ENCODE measurements at places on chromosomes 13 and 19.
A peak's percentile ranks its signal among the peaks of the same experiment; 100 is the strongest.

DNA sequence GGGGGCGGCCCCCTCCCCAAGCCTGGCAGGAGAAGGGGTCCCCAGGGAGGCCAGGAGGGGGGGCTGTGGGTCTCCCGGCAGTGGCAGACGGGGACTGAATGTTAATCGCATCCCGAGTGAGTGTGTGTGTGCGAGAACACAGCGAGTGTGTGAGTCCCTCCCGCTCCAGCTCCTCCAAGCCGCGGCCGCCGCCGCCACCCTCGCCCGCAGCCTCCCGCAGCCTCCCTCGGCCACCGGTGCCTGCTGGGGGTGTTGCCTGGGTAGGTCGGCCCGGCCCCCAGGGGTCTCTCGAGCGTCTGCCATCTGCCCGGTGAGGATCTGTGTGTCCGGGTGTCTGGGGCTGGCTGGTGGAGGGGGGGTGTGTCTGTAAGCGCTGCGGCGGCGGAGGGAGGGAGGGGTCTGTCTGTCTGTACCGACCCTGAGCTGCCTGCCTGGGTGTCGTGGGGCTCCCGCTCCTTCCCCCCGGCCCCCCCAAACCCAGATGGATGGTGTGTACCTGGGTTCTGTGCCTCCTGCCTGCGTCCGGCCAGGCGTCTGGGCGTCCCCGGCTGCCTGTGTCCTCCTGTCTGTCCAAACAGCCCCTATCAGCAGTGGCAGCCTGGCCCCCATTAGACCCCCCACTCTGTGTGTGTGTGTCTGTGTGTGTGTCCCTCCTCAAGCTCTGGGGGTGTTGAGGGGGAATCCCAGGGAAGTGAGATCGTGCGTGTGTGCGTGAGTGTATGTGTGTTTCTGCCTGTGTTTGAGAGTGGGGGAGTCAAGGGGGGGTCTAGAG lies at the start of gene GRIN2D:
TSS of gene GRIN2D (plus strand) at position 110 of the 772 bp plus-strand sequence. CDS start 4,725 bp downstream, outside the sequence.
- no peak for DNase-seq

- no peak for DNase-seq
These were observed 1.4 kb upstream of the CYP2F1 start for GRCh38 chr19:41112728-41113290.

DNA sequence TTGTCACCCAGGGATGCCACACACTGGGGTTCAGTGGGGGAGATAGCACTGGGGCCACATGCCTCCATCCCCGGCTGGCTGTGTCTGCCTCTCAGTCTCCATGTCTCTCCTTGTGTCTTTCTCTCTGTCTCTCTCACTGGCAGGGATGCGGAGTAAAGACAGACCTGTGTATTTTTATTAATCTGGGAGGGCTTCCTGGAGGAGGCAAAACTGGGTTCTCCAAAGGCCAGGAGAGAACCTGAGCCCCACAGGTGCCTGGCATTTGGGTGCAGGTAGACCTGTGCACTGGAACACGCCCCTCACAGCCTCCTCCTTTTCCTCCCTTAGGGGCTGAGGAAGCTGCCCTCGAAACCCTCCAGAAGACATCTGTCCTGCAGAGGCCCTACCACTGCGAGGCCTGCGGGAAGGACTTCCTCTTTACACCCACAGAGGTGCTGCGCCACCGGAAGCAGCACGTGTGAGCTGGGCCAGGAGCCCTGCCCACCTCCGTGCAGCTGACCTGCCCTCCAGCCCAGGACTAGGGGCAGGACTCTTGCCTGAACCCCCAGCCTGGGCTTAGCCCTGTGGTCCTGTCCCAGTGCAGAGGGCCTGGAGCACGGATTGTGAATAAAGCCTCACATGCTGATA lies 32.7 kb downstream of the DHX34 start:
- DNase-seq, result no peak

DNA sequence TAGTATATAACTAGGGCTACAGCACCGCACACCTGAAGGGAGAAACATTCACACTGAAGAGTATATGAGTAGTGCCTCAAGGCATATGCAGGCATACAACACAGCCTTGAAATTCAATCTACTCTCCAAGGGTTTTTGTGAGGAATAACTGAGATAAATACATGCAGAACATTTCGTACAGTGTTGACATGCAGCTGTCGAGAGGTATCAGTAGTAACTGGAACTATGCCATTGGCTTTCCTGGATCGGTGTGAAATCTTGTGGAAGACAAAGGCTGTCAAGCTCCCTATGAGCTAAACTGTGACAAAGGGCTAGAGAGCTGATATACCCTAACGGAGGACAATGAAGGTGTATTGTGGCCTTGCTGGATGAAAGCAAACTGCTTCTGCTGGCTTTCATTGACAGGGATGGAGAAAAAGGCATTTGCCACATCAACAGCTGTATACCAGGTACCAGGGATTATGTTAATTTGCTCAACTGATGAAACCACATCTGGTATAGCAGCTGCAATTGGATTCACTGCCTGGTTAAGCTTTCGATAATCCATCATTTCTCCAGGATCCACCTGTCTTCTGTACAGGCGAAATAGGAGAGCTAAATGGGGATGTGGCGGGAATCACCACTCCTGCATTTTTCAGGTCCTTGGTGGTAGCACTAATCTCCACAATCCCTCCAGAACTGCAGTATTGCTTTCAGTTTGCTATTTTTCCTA lies 16.3 kb downstream of the MTRF1 start:
- DNase-seq, result no peak

DNA sequence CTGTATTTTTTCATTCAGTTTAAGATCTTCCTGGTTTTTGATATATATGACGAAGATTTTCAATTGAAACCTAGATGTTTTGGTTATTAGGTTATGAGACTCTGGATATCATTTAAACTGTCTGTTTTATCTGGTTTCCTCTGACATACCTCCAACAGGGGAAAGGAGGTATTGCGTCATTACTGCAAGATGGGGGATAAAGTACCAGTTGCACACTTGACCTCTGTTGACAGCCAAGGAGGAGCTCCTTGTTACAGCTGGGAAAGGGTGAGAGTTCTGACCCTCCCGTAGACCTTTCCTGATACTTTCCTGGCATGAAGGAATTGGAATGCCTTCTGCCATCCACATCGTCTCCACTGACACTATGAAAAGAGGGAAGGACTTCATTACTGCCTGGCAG lies 82.0 kb upstream of the SHISA2 start:
- DNase-seq, result no peak

DNA sequence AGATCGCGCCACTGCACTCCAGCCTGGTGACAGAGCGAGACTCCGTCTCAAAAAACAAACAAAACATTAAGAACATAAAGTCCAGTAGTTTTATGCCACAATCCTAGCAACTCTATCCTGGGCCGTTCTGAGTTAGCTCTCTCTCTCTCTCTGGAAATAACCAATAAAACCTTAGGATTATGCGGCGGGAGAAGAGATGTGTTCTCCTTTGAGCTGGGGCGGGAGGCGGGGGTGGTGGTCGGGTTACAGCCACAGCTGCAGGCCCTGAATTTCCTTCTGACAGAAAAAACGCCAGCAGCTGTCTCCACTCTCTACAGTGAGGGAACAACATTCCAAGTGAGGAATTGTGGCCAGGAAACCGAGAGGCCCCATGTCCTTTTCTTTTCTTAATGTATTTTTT lies 9.1 kb upstream of the PNMA8A start:
- no peak for DNase-seq

GRCh38 chr19:533364-534058 lies 2.0 kb downstream of the CDC34 start:
- DNase-seq, result no peak

DNA sequence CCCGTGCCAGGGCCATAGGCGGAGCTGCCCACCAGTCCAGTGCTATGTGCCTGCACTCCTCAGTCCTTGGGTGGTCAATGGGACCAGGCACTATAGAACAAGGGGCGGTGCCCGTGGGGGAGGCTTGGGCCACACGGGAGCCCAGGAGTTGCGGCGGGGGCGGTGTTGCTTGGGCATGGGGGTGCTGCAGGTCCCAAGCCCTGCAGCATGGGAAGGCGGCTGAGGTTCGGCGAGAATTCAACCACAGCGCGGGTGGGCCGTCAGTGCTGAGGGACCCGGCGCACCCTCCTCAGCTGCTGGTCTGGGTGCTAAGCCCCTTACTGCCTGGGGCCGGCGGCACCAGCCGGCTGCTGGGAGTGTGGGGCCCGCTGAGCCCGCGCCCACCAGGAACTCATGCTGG lies 242.2 kb upstream of the SGCG start:
- DNase-seq, result no peak

DNA sequence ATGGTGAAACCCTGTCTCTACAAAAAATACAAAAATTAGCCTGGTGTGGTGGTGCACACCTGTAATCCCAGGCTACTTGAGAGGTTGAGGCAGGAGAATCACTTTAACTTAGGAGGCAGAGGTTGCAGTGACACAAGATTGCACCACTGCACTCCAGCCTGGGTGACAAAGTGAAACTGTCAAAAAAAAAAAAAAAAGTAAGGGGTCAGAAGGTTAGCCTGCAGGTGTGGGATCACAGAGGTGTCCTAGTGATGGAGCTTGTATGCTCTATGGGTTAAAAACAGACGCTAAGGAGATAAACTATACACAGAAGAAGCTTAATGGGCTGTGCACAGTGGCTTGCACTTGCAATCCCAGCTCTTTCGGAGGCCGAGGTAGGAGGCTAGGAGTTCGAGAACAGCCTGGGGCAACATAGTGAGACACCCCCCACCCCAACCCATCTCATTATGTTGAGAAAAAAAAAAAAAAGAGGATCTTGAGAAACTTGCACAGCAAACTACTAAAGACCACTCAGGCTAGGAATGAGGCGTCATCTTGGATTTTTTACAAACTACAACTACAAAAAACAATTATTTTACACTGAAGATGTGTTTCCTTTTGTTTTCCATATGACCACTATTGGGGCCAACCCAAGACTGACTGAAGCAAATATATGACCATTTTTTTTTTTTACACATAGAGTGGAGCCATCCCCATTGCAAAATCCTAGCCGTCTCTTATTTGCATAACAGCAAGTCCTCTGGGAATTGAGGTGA lies 7.9 kb downstream of the FOSB start:
- no peak for DNase-seq

GRCh38 chr13:100306434-100306999 lies 217.6 kb downstream of the PCCA start:
- DNase-seq, result no peak

GRCh38 chr13:20843166-20843565 lies 59.4 kb downstream of the XPO4 start:
- no peak for DNase-seq

DNA sequence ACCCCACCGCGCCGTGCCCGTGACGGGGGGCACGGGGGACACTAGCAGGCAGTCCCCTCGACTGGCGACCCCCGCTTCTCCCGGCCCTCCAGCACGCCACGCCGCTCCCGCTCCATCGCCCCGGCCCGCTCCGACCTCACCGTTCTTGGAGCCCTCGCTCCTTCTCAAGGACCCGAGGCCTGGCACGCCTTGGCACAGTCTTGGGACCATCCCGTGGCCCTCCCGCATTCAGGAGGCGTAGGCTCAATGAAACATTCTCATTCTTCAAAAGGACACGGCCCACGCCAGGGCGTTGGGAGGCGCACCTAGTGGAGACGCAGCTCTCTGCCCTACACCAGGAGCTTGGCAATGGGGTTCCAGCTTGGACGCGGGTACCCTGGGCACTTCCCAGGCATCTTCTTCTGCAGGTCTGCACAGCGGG lies 473 bp upstream of the CERS1 start:
- no peak for DNase-seq

- DNase-seq, result no peak
These were observed 72.9 kb upstream of the UQCRFS1 start for GRCh38 chr19:29285878-29286277.

- DNase-seq, result no peak
These were observed 21.4 kb downstream of the ANKRD27 start for GRCh38 chr19:32653599-32653915.

DNA sequence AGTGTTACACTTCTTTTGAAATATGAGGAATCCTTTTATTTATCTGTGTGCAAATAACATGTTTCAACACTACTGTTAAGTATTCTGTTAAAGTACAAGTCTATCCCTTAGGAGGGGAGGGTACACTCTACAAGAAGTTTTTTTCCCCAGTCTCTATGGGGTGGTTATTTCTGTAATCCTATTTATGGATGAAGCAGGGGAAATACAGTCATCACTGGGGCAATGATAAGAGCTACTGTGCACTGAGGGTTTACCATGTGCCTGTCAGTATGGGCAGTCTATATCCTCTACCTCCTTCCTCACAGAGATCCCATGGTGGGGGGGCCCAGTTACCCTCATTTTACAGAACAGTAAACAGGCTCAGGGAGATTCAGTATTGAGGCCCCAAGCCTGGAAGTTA lies 16.6 kb upstream of the TRIM13 start:
- DNase-seq, result no peak

- DNase-seq, result no peak
These were observed 1320.6 kb downstream of the PCDH9 start for GRCh38 chr13:65909501-65909900.

GRCh38 chr13:108933061-108933460 lies 303.6 kb downstream of the MYO16 start:
- no peak for DNase-seq

- peak; percentile 22 for DNase-seq
These were observed 16.5 kb upstream of the RNF17 start for GRCh38 chr13:24747248-24748060.

GRCh38 chr19:39481676-39482075 lies 1.0 kb downstream of the TIMM50 start:
- DNase-seq, result no peak

DNA sequence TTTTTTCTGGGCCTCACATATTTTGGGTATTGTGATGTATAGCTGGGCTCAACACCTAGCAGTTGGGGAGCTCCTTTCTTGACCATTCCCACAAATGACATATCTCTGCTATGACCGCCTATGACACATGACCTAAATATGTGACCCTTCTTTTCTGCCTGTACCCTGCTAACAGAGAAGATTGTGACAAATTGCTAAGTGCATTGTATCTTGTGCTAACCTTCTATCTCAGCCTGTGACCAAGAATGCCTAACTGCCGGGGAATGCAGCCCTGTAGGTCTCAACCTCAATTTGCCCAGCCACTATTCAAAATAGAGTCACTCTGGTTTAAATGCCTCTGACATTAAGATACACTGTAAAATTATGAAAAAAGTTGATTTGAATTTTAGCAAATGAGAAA lies 6.8 kb upstream of the ZNF429 start:
- DNase-seq, result no peak

GRCh38 chr19:48913114-48913889 lies 13.2 kb downstream of the NUCB1 start:
- no peak for DNase-seq

GRCh38 chr19:38073841-38074685 lies 150.0 kb downstream of the DPF1 start:
- no peak for DNase-seq

GRCh38 chr13:44231786-44232516 lies 141.7 kb upstream of the SERP2 start:
- DNase-seq, result no peak

Data from activated CD4-positive, alpha-beta T cell treated with anti-CD3 and anti-CD28 coated beads for 24 hours (primary cell).